ENCODE measurements at places on chromosomes 12 and 14. TPM values are rescaled to one million over a fixed set of nuclear protein-coding genes. Genes with fewer than 3 reads are reported as not detected.

DLK1 gene
- polyA plus RNA-seq = 0.05 TPM

SOX5 gene
- 1.0 TPM for polyA plus RNA-seq

GPRC5D gene
- polyA plus RNA-seq = 0.14 TPM

DDX11 gene
- 11.7 TPM for polyA plus RNA-seq

IL23A gene
- 0.43 TPM for polyA plus RNA-seq

FAM222A gene
- polyA plus RNA-seq = 1.3 TPM

AICDA gene
- 0.10 TPM for polyA plus RNA-seq

SIRT4 gene
- polyA plus RNA-seq = 2.2 TPM

ANGEL1 gene
- polyA plus RNA-seq = 10.5 TPM

SLC41A2 gene
- polyA plus RNA-seq = 22.4 TPM

PPP1R36 gene
- 1.2 TPM for polyA plus RNA-seq

SOAT2 gene
- polyA plus RNA-seq = 0.10 TPM

Data from lung (tissue), 17 donors.